Right atrium auricular region (tissue), 2 donors: ENCODE measurements at places on chromosomes 3 and 15. TPM values are rescaled to one million over a fixed set of nuclear protein-coding genes. Genes with fewer than 3 reads are reported as not detected.
A peak's percentile ranks its signal among the peaks of the same experiment; 100 is the strongest.

CFAP91 gene
- total RNA-seq, result 1.5 TPM

GRCh38 chr3:157602424-157602823 lies 99.2 kb upstream of the VEPH1 start:
- DNase-seq, result no peak

LTF gene
- 1.8 TPM for total RNA-seq

- DNase-seq, result no peak
Observed at GRCh38 chr3:170584585-170585007, 1.3 kb downstream of the SLC7A14 start.

GRCh38 chr3:11774296-11774877 lies 72.3 kb downstream of the TAMM41 start:
- no peak for DNase-seq

GRCh38 chr3:187804745-187805121 lies 59.5 kb upstream of the BCL6 start:
- no peak for DNase-seq

- DNase-seq, result no peak
Observed at GRCh38 chr3:42612928-42613327, 12.4 kb downstream of the NKTR start.

- no peak for DNase-seq
Observed at GRCh38 chr3:124826703-124827102, 60.5 kb downstream of the ITGB5 start.

DNA sequence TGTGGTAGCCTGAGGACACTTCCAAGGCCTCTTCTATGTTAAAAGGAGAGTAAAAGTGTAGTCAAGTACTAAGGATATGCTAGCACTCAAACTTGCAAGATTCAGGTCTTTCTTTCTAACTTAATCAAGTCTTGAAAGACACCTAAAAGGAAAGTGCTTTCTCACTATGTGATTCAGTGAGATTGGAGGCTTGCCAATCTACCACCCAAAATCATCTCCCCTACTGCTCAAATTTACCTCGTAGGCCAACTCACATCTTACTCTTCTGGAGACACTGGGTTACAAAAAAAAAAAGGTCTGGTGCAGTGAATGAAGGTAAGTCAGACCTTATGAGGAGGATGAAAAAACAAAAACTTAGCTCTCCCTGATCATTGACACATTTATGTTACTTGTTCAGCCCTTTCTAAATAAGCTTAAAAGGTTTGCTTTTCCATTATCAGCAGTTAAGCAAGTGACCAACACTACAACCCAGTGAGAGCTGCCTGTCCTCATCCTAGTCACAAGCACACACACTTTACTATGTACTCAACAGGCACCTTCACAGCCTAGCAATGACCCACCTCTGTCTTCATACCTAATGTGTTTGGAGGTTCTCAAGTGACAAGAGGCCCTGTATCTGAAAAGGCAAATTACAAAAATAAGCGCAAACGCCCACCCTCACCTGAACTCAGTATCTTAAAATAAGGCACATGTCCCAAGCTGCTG lies 19.6 kb downstream of the SUMF1 start:
- DNase-seq, result no peak

DNA sequence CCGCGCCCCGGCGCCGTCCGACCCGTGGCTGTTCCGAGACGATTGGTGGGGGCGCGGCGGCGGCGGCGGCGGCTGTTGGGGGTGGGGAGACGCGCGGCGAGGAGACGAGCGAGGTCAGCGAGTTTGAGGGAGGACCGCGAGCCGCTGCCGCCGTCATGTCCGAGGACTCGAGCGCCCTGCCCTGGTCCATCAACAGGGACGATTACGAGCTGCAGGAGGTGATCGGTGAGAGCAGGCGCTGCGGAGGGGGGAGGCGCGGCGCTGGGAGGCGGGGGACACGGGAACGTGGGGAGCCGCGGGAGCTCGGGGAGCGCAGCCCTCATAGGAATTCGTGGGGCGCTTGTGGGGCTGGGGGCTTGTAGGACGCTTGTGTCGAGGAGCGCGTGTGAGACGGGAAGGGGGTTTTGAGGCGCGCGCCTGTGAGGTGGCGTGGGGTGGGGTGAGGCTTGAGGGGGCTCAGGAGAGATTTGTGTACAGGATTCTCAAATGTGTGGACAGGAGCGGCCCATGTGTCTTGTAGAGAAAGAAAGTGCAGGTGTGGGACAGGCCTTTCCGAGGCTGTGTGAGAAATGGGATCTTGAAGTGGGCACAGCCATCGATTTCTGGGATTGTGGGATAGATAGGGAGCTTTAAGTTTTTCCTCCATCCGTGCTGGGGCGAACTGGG lies 518 bp downstream of the OXSR1 start:
- no peak for DNase-seq

GRCh38 chr3:66312039-66312438 lies 91.2 kb downstream of the SLC25A26 start:
- no peak for DNase-seq

POLR2M gene
- total RNA-seq, result 97.5 TPM

DNA sequence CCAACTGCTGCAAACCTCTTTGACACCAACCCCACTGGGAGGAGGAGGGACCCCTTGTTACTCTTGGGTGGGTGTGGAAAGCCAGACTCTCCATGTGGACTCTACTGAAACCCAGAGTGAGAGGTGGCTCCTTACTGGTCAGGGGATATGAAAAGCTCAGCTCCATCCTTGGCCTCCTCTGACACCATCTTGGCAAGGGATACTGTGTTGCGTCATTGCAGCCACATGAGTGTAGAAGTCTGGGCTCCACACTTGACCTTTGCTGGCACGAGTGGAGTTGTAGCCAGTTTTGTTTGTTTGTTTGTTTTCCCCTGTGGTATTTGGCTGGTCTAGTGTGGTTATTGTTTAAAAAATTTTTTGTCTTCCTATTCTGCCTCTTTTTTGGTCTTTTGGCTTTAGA lies 289.1 kb downstream of the GAP43 start:
- peak; percentile 59 for DNase-seq

GRCh38 chr15:73872346-73872745 lies 1.0 kb upstream of the TBC1D21 start:
- DNase-seq, result no peak

- DNase-seq, result no peak
Observed at GRCh38 chr3:72306800-72307341, 521.9 kb upstream of the PROK2 start.

TRH gene
- 0.55 TPM for total RNA-seq

- no peak for DNase-seq
Observed at GRCh38 chr3:10600296-10600714, 94.9 kb upstream of the ATP2B2 start.

DNA sequence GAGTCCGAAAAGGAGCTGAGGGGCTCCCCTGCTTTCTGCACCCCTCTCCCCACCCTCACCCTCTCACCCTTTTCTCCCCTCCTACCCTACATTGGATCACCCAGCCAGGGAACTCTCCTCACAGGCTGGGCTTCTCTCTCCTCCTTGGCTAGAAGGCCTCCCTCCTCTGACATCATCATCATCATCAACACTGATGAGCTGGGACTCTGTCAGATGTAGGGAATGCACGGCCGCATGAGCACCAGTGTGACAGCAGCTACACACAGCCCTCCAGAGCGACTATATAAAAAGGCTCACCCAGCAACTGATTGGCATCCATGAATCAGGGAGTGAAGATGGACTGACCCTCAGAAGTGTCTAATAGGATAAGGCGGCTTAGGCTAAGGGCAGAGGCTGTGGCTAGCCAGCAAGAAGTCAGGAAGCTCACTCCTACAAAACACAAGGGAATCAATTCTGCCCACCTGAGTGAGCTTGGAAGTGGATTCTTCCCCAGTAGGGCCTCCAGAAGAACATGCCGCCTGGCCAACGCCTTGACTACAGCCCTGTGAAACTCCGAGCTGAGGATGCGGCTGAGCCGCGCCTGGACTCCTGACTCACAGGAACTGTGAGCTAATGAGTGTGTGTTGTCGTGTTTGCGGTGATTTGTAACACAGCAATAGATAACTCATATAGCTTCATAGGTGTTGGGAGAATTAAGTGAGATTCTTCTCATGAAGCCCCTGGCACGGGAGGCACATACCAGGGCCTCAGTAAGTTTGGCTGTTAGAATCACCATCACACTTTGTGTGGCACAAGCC lies 147.6 kb downstream of the FAM43A start:
- DNase-seq, result no peak

DNA sequence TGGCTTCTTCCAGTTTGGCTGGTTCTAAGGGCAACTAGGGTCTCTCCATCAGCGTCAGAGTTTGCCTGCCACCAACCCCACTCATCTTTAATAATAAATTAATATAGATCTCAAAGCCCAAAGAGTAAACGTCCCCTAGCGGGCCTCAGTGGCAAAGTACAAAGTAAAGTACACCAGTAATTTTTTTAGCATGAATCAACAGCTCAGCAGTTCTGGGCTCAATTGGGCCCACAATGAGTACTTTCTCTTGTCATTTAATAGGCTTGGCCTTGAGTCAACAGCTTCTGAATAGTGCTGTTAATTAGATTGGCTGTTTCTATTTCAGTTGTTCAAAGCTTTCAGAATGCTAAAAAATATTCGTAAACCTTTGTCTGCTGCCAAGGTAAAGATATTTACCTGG lies 89.0 kb upstream of the PFN2 start:
- DNase-seq, result no peak

DNA sequence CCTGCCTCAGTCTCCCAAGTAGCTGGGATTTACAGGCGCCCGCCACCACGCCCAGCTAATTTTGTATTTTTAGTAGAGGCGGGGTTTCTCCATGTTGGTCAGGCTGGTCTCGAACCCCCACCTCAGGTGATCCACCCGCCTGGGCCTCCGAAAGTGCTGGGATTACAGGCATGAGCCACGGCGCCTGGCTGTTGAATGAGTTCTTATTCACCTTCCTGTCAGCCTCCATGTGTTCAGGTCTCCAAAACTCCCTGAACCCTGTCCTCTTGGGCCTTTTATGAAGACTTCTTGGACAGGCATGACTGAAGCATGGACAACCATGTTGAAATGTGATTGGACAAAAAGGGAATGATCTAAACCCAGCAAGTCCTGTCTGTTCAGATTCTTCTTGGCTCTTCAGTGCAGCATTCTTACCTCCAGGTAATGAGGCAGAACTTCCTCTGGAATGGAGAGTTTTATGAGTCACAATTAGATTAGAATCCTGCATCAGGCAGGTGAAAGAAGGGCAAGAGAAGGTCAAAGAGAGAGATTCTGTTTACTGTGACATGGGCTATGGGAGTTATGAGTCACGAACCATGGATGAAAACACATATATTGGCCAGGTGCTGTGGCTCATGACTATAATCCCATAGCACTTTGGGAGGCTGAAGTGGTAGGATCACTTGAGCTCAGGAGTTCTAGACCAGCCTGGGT lies 23.1 kb upstream of the EIF4A2 start:
- no peak for DNase-seq

DNA sequence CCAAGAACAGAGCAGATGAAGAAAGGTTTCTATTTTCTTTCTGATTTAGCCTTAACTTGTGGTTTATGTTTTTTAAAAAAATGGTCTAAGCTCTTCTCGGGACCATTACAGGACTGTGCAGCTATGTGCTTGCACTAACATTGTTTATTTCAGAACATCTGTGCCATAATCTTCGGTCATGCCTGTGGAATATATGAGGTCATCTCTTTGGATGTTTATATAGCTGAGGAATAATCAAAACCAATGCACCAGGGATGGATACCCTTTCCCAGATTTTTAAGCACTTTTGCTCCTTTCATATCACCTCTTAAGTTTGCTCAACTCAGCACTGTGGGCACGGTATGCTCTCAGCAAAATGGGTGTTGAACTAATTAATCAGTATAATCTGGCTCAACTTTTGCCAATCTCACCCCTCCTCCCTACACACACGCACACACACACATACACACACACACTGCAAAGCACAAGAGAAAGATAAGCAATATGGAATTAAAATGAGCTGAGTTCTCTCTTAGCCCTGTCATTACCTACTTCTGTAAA lies 268.5 kb upstream of the TMC3 start:
- no peak for DNase-seq

FBXW12 gene
- total RNA-seq, result not detected

ABTB1 gene
- 16.9 TPM for total RNA-seq

MFGE8 gene
- 341 TPM for total RNA-seq

DNA sequence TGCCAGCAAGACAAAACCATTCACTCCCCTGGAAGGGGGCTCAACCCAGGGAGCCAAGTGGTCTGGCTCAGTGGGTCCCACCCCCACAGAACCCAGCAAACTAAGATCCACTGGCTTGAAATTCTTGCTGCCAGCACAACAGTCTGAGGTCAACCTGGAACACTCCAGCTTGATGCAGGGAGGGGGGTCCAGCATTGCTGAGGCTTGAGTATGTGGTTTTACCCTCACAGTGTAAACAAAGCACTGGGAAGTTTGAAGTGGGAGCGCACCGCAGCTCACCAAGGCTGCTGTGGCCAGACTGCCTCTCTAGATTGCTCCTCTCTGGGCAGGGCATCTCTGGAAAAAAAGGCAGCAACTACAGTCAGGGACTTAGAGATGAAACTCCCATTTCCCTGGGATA lies 81.7 kb downstream of the MSL2 start:
- DNase-seq, result no peak

DNA sequence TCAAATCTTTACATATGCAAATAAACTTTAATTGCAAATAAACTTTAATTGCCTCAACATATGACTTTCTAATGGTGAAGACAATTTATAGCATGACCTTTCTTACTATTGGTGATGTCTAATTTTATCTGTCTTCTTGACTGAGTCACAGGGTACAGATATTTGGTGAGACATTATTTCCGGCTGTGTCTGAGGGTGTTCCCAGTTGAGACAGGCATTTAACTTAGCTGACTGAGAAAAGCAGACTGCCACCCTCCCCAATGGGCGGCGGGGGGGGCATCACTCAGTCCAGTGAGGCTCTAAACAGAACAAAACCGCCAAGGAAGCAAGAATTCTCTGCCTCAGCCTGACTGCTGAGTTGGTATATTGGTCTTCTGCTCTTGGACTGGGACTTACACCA lies 160.0 kb downstream of the TBL1XR1 start:
- no peak for DNase-seq

DNA sequence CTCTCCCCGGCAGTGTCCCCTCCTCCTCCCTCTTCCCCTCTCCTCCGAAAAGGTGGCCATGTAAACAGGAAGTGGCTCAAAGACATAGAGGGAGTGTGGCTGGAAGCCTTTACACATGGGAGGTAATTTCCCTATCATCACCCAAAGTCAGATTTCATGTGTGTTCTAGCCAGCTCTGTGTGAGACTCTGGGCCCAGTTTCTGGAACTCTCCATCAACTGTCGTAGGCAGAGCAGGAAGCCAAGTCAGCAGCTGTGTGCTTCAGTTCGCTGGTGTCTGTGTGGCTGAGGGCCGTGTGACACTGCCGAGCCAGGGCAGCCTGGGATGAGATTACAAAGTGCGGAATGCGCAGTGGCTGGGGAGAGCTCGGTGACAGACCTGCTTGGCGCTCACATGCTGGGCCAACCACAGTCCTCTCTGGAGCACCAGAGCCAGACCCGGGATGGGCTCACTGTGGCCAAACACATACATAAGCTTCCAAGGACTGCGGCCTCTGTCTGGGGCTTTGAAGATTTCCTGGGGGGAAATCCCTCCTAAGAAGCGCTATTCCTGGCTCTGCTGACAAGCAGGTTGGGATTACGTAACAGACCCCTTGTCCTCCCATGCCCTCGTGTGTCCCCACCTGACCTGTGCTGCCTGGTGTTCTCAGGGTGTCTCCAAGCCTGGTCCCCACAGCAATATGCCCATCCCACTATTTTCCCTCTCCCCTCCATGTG lies 50.7 kb downstream of the UMPS start:
- DNase-seq, result peak; percentile 95
